RWPE2 (cell line): ENCODE measurements at places on chromosomes 11 and 22.

DNA sequence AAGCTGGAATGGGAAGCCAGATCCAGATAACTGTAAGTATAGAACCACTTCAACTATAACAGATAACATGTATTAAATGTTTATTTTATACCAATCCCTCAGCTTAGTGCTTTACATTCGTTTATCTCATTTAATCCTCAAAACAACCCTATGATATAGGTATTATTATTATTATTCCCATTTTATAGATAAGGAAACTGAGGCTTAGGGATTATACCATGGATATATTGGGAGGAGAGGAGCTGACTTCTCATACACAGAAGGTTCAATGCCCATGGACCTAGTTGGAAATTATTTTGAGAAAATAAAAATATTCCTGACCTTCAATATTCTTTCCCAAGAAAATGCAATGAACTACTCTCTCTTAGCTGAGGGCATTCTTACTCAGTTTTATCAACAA is 140.4 kb upstream of the C11orf58 start:
- H3K27ac ChIP-seq, result no peak overlapping the region
- H3K4me3 ChIP-seq, result no peak overlapping the region
- DNase-seq, result no peak
- H3K27me3 ChIP-seq, result peaks cover 26% of the 10 kb centered on the region

- H3K4me1 ChIP-seq, result peaks cover 30% of the 10 kb centered on the region
- peak overlapping the region; percentile 2 for H3K4me3 ChIP-seq
- H3K27ac ChIP-seq, result peak overlapping the region; percentile 91
- H3K27me3 ChIP-seq, result no peaks in the 10 kb centered on the region
- no peaks in the 10 kb centered on the region for H3K36me3 ChIP-seq
- DNase-seq, result no peak
Observed at GRCh38 chr22:37199760-37200108, 11.7 kb upstream of the C1QTNF6 start.

DNA sequence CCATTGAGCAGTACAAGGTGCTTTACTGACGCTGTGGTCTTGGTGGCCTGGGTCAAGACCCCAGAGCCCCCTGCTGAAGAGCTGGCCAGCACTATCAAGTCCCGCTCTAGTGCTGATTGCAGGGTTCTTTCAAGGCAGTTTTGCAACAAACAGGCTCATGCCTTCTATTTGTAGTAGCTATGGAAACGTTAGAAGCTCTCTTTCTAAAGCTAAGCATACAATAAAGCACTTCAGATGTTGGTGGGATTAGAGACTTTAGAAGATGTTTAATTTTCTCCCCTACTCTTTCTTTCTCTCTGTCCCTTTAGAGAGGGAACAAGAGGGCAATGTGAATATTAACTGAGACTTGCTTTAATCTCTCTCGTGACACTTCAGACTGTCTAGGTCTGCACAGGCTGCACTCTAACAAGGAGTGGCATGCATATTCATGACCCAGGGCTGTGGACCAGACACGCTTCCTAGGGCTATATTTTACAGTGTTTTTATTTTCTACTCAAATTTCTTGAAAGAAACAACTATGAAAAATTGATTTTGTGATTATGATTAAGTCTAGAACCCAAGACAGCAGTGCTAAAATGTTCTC is 138.6 kb downstream of the WNT7B start:
- peaks cover under 1% of the 10 kb centered on the region for H3K4me1 ChIP-seq
- no peaks in the 10 kb centered on the region for H3K27me3 ChIP-seq
- DNase-seq, result no peak

- no peak for DNase-seq
- H3K4me1 ChIP-seq, result no peaks in the 10 kb centered on the region
- H3K4me3 ChIP-seq, result no peak overlapping the region
- no peaks in the 10 kb centered on the region for H3K27me3 ChIP-seq
- no peak overlapping the region for H3K27ac ChIP-seq
- no peaks in the 10 kb centered on the region for H3K36me3 ChIP-seq
Observed at GRCh38 chr11:57502376-57502775, 13.1 kb downstream of the SLC43A1 start.

DNA sequence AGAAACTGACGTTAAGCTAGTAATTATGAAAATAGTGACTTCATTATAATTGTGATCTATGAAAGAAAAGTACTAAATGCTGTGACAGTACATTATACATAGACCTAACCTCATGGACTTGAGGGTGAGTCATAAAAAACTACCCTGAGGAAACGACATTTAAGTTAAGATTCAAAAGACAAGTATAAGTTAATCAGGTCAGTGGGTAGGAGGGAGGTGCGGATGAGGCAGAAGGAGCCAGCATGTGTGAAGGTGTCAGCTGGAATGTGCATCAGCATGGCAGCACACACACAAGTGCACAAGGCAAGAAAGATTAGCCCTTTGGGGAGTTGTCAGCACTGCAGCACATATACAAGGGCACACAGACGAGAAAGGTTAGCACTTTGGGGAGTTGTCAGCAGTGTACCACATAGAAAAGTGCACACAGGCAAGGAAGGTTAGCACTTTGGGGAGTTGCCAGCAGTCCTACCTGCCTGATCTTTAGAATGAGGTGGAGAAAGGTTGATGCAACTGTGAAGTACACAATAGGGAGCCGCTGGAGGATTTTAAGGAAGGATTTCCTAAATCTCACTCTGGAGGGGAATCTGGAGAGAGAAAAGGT is 31.6 kb upstream of the CAVIN3 start:
- no peaks in the 10 kb centered on the region for H3K27me3 ChIP-seq
- no peaks in the 10 kb centered on the region for H3K4me1 ChIP-seq
- no peak overlapping the region for H3K27ac ChIP-seq
- no peak for DNase-seq
- no peak overlapping the region for H3K4me3 ChIP-seq
- H3K36me3 ChIP-seq, result no peaks in the 10 kb centered on the region

- no peaks in the 10 kb centered on the region for H3K27me3 ChIP-seq
- no peak for DNase-seq
- no peak overlapping the region for H3K4me3 ChIP-seq
- H3K36me3 ChIP-seq, result no peaks in the 10 kb centered on the region
- no peak overlapping the region for H3K27ac ChIP-seq
Observed at GRCh38 chr22:48939441-48940265, 888.0 kb downstream of the BRD1 start.

GRCh38 chr11:31792036-31792435 is 19.1 kb downstream of the PAX6 start:
- DNase-seq, result no peak
- peaks cover 20% of the 10 kb centered on the region for H3K27me3 ChIP-seq
- no peaks in the 10 kb centered on the region for H3K4me1 ChIP-seq
- no peak overlapping the region for H3K4me3 ChIP-seq

DNA sequence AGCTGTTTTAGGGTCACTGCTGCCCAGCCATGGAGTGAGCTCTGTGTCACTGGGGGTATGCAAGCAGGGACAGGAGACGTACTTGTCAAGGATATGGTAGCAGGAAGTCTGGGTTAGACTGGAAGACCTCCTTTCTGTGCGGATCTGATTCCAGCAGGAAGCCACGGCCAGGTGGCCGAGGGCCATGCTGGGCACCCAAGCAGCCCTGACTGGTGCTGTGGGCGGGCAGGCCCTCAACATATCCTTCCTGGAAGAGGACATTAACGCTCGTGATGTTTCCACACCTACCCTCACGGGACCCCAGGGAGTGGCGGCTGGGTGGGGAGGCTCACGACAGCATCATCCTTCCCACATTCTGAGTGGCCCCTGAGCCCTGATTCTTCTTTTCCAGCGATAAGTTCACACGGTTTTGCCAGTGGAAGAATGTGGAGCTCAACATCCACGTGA is 8.7 kb upstream of the ANKRD13D start:
- DNase-seq, result no peak
- no peak overlapping the region for H3K27ac ChIP-seq
- no peak overlapping the region for H3K4me3 ChIP-seq

DNA sequence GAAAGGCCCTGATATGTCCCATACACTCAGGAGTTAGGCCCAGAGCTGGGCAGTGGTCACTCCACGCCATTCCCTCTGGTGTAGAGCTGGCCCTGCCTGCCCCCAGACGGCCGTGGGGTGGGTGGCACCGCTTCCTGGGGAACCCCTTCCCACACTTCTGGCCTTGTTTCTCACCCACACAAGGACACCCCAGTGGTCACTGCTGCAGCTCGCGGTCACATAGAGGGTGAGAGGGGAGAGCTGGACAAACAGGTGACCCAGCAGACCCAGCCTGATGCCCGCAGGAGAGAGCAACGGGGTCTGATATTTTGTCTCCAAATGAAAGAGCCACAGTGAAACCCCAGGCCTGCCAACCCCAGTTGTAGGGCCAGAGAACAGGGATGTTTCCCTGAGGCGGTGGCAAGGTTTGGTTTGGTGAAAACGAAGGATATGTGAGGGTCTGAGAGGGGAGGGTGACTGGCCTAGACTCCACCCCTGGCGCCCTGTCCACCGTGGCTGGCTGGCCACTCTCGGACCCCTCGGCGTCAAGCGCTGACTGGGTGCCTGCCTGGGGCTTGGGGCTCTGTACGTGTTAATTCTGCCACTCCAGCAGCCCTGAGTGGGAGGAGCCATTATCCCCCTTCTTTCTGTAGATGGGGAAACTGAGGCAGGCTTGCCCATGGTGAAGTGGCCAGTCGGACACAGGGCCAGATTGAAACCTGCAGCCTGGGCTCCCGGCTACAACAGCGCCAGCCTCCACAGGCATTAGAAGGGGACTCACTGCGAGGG is 71.0 kb upstream of the PPARA start:
- H3K36me3 ChIP-seq, result peaks cover 91% of the 10 kb centered on the region
- H3K4me1 ChIP-seq, result peaks cover 11% of the 10 kb centered on the region

- DNase-seq, result no peak
- H3K27ac ChIP-seq, result no peak overlapping the region
- no peaks in the 10 kb centered on the region for H3K27me3 ChIP-seq
- no peaks in the 10 kb centered on the region for H3K4me1 ChIP-seq
Observed at GRCh38 chr11:19562156-19562555, 150.5 kb upstream of the NAV2 start.

GRCh38 chr11:57368106-57368844 is 12.7 kb downstream of the PRG3 start:
- H3K27me3 ChIP-seq, result no peaks in the 10 kb centered on the region
- no peak overlapping the region for H3K27ac ChIP-seq
- no peak for DNase-seq
- H3K4me1 ChIP-seq, result peaks cover 7% of the 10 kb centered on the region
- H3K36me3 ChIP-seq, result no peaks in the 10 kb centered on the region

- peak overlapping the region; percentile 69 for H3K27ac ChIP-seq
- H3K27me3 ChIP-seq, result no peaks in the 10 kb centered on the region
- no peak for DNase-seq
- H3K36me3 ChIP-seq, result no peaks in the 10 kb centered on the region
- peaks cover 52% of the 10 kb centered on the region for H3K4me1 ChIP-seq
- no peak overlapping the region for H3K4me3 ChIP-seq
Observed at GRCh38 chr11:46555267-46556054, 38.4 kb downstream of the AMBRA1 start.

DNA sequence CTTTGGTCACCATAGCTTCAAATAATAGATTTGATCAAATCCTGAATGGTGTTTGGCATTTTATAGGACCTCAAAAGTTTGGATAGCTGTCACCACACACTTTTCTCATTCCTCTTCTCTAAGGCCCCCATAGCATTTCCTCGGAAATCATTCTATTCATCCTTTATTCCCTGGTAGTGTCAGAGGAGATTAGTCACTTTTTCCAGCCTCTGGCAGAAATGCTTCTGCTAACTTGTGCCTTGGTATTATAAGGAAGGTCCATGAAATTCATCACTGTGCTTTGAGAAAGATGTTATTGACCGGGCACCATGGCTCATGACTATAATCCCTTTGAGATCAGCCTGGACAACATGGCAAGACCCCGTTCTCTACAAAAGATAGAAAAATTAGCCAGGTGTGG is 19.7 kb upstream of the NUP160 start:
- no peak for DNase-seq
- H3K27me3 ChIP-seq, result no peaks in the 10 kb centered on the region
- H3K4me1 ChIP-seq, result no peaks in the 10 kb centered on the region
- H3K27ac ChIP-seq, result no peak overlapping the region
- no peaks in the 10 kb centered on the region for H3K36me3 ChIP-seq
